ENCODE measurements at places on chromosomes 3 and 15.

GRCh38 chr3:86180696-86181095, 810.3 kb downstream of the VGLL3 start:
- no peak for DNase-seq

DNA sequence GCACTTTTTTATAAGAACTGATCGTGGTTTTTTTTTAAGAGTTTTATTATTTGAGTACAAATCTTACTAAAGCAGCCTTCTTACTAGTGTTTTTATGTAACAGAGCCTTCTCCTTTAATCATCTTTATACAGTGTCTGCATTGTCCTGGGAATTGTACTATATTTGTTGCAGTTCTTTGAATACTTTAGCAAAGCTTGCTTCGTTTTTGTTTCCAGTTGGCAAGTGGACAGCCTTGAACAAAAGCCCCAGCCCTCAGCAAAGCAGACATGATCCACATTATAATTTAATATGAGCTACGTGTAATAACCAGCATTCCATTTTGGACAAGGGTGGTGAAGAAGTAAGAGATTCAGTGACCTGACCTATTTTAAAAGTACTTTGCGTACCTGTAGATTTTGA, 112.2 kb upstream of the FLNB start:
- no peak for DNase-seq

DNA sequence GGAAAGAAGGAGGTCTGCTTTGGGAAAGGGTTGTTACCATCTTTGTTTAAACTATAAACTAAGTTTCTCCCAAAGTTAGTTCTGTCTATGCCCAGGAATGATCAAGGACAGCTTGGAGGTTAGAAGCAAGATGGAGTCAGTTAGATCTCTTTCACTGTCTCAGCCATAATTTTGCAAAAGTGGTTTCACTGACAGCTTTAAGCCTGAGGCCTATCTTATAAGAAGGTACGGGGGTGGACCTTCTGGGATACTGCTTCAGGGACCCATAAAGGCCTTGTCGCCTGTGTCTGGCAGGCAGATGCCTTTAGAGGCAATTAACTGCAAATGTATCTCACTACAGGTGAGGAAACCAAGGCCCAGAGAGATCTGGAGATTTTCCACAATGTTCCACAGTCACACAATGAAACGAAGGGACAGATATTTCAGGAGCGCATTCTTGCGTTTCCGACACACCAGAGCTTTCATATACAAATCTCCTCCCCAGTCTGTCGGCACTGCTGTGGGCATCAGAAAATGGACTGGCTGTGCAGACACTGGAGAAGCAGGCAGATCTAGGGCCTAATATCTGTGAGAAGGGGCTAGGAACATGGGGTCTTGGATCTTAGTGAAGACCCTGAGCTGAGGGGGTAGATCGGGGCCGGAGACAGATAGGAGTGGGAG, 169.5 kb upstream of the SMAD3 start:
- no peak for DNase-seq

GRCh38 chr3:78858910-78859309, 908.9 kb downstream of the ROBO1 start:
- DNase-seq, result no peak

DNA sequence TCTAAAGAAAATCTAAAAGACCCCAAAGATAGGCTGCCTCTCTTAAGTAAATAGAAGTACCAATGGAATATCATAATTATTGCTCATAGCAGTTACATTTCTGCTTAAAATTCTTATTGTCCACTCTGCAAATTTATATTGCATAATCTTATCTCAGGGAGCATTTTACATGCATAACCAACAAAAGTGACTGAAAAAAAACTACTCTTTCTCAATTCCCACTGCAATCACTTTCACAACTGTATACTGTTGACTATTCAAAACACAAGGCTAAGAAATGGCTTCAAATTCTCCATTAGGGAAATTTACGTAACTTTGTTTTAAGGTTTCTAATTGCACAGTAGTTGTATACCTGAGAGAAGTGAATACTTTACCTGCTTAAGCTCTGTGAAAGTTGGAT, 56.3 kb downstream of the HMG20A start:
- DNase-seq, result no peak

DNA sequence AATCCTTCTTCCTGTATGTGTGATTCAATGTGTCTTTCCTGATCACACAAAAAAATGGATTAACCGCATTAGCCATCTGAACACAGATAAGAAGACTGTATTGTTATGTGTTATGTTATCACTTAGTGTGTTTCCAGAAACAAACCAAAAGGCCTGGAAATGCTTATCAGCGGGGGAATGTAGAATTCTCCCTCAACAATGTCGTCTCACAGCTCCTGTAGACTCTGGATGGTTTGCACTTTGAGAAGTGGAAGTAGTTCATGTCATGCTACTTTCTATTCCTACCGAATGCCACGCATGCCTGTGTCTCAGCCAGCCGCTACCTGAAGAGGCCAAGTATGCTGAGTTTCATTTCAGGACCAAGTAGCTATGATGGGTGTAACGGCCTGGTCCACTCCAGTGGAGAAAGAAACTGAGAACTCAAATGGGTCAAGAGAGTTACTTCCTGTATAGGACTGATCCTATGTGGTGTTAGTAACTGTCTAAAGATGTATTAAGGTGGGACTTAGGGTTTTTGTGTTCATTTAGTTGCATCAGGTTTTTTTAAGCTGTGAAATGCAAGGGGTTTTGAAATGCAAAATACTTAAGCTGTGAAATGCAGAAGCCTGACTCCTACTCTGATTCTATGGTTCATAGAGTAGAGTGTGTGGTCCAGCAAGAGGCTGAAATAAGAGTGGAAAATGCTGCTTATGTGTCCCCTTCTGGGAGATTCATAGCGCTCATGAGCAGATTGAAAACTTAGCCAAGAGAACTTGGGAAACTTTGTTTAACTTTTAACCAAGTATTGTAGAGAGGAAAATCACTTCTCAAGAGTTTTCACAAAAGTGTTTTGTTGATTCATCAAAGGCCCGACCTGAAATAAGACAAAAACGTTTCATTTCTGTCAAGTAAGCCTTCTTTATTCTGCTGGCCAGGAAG, 118.5 kb upstream of the LMOD3 start:
- DNase-seq, result no peak

- no peak for DNase-seq
Observed at GRCh38 chr15:43347114-43347513, 16.7 kb upstream of the LCMT2 start.

- no peak for DNase-seq
Observed at GRCh38 chr3:53705024-53705745, 141.0 kb downstream of the CHDH start.

DNA sequence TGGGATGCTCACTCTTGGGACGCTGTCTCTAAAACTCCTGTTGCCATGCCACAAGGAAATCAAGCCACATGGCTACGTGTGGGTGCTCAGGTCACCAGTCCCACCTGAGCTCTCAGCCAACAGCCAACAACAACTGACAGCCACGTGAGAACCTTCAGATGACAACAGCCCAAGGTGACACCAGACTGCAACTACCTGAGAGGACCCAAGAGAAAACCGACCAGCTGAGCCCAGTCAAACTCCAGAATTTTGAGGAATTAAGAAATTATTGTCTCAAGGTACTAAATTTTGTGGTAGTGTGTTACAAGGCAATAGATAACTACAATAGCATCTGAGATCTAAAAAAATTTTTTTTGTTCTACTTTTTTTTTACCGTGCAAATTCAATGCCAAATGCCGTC, 75.2 kb downstream of the ITGA11 start:
- DNase-seq, result no peak

GRCh38 chr3:29871087-29871486, 590.2 kb downstream of the RBMS3 start:
- DNase-seq, result no peak

GRCh38 chr3:111851511-111851954, 7.5 kb upstream of the PHLDB2 start:
- no peak for DNase-seq

DNA sequence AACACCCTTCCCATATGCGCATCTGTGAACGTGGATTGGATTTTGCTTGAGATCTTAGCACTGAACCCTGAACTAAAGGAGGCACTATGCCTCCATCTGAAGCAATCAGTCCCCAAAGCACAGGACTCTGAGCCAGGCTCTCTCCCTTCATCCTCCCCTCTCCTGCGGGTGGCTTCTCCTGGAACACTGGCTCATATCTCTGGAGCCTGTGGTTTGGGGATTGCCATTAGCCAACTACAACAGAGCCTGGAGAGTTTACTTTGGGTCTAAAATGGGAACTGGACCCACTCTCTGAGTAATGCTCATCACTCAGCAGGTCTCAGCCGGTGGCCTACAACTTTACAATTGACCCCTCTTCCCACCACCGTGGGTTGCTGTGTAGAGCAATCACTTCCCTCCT, 190.8 kb upstream of the HES1 start:
- DNase-seq, result no peak

- no peak for DNase-seq
Observed at GRCh38 chr3:30753766-30754165, 140.7 kb downstream of the GADL1 start.

All from CD4-positive, alpha-beta T cell treated with Interleukin-10 for 1 hour (primary cell).